ENCODE measurements at places on chromosomes 2 and 18. TPM values are rescaled to one million over a fixed set of nuclear protein-coding genes. Genes with fewer than 3 reads are reported as not detected.

- peak overlapping the region; percentile 35 for H3K27ac ChIP-seq
- no peak overlapping the region for H3K4me3 ChIP-seq
- no peak for DNase-seq
- no peaks in the 10 kb centered on the region for H3K4me1 ChIP-seq
- H3K36me3 ChIP-seq = no peaks in the 10 kb centered on the region
Measured at GRCh38 chr2:54579061-54579681, 123.0 kb downstream of the SPTBN1 start.

DNA sequence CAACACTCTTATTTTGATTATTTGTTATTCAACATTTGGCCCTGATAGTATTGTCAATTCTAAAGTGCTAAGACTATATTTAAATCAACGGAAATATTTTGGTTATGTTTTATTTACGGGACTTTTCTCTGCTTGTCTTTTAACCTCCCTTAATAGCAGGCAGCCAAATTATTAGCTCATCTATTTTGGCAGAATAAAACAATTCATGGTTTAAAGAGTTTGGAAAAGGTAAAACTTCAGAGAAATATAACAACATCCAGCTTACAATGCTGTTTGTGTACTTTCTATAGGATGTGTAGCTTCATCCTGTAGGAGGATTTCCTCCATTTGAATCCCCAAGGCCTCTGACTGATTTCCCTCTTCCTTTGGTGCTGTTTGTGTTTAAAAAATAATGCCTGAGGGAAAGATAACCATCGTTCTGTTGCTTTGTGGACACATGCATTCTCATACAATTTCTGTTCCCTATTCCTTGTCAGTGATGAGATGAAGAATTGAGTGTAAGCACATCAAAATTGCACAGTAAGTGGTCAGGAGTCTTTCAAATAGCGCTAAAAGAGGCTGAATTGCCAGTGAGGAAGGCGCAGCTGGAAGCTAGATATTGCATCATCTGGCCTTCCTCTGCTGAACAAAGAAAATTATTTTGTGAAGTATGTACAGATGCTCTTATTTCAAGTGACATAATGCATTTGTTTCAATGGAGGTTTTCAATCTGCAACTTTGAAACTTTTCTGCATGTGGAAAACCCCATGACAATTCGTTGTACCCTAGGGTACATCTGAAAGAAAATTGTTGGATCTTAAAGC is 80.3 kb downstream of the CD28 start:
- no peak for DNase-seq
- no peaks in the 10 kb centered on the region for H3K27me3 ChIP-seq
- H3K36me3 ChIP-seq = no peaks in the 10 kb centered on the region
- no peaks in the 10 kb centered on the region for H3K4me1 ChIP-seq

DNA sequence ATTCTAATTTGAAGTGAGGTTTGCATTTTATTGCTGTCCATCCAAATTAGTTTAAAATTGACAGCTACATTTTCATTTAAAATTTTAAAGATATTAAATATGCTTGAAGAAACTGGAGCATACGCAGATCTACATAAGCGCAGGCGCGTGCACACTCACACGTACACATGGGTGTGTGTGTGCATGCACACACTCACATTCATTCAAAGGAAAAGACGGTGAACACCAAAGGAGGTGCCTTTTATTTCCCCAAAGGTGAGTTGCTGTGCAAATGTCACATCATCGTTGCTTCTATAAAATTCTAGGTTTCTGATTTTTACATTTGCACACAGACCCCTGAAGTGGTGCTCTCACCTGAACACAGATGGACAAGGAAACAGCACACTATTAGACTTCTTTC is 194.2 kb downstream of the GRB14 start:
- no peaks in the 10 kb centered on the region for H3K36me3 ChIP-seq
- H3K27ac ChIP-seq = no peak overlapping the region
- H3K27me3 ChIP-seq = no peaks in the 10 kb centered on the region
- no peak overlapping the region for H3K4me3 ChIP-seq
- H3K4me1 ChIP-seq = no peaks in the 10 kb centered on the region

DNA sequence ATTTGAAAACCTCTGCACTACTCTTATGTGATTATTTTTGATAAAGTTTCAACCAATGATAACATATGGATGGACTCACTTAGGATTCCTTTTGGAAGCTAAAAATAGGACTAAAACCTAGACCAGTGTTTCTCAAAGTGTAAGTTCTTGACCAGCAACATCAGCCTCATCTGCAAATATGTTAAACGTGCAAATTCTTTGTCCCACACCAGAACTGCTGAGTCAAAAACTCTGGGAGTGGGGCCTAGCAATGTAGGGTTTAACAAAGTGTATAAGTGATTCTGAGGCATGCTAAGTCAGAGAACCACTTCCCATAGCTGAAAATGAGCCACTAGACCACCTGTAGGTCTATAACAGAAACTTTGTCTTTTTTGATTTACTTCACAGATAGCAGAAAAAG is 1247.2 kb upstream of the PIK3C3 start:
- H3K36me3 ChIP-seq = no peaks in the 10 kb centered on the region
- H3K4me1 ChIP-seq = no peaks in the 10 kb centered on the region
- DNase-seq = no peak
- H3K27ac ChIP-seq = no peak overlapping the region
- H3K27me3 ChIP-seq = no peaks in the 10 kb centered on the region
- H3K4me3 ChIP-seq = no peak overlapping the region

DNA sequence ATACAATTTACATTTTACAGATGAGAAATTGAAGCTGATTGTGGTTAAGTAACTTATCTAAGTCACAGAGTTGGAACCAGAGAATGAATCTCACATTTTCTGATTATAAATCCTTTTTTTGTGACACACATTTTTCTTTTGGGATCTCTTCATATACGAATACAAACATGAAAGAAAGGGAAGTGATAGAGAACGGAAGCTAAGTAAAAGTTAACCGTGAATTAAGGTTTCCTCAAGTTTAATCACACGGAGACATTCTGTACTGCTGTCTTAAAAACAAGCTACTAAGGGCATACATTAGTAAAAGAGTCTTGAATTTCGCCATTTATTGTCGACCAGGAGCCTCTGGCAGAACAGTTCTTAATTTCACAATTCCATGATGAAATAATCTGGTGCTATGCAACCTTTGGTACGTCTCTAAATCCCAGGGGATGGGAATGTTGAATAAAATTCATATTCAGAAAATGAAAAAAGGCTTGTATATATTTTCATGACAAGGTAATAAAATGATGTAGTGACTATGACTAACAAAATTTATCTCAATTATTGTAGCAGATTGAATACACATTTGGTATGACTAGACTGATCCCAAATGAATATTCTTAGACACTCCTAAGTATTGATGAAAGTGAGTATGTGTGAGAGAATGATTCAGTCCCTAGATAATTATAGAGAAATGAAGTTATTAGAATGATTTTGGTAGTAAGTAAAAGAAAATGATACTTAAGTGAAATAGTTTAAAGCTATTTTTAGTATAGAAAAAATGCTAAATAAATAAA is 40.3 kb upstream of the ZSWIM2 start:
- H3K4me1 ChIP-seq = no peaks in the 10 kb centered on the region
- H3K27me3 ChIP-seq = no peaks in the 10 kb centered on the region
- DNase-seq = no peak
- no peaks in the 10 kb centered on the region for H3K36me3 ChIP-seq

- no peaks in the 10 kb centered on the region for H3K4me1 ChIP-seq
- peaks cover 43% of the 10 kb centered on the region for H3K36me3 ChIP-seq
- DNase-seq = no peak
- no peak overlapping the region for H3K4me3 ChIP-seq
- no peaks in the 10 kb centered on the region for H3K27me3 ChIP-seq
- no peak overlapping the region for H3K27ac ChIP-seq
Measured at GRCh38 chr2:74104839-74105238, 42.9 kb downstream of the BOLA3 start.

The ACTG2 gene
- 6.9 TPM for polyA plus RNA-seq

The CNTNAP5 gene
- polyA plus RNA-seq = 16.7 TPM

The SERPINB8 gene
- 5.3 TPM for polyA plus RNA-seq

Measured in spinal cord (tissue), 10 donors.